Activated CD8-positive, alpha-beta memory T cell treated with anti-CD3 and anti-CD28 coated beads for 1 hour (primary cell): ENCODE measurements at places on chromosomes 2 and 18.

GRCh38 chr2:218367415-218368149 lies 10.9 kb downstream of the CATIP start:
- DNase-seq = peak; percentile 57

DNA sequence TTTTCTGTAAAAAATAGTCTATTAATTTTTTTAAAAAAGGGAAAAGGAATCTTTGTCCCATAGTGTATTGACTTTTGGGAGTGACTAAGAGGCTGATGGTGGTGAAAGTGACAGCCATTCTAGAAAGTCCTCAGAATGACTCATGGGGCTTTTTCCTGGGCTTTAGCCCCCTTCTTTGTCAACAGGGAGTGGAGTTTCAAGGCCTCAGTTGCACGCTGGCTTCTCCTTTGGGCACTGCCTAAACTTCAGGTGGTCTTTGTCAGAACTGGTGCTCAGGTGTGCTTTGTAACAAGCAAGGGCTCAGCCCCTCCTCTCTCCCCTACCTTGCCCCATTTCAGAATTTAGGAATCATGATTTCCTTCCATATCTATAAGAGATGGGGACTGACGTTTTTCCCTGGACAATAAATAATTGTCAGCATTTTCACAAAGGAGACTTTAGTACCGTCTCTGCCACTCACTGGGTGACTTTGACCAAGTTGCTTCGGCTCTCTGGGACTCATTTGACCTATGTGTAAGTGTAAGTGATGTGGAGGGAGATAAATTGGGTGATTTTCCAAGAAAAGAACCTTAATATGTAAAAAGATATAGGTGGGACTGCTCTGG lies 61.2 kb upstream of the IGFBP2 start:
- no peak for DNase-seq

DNA sequence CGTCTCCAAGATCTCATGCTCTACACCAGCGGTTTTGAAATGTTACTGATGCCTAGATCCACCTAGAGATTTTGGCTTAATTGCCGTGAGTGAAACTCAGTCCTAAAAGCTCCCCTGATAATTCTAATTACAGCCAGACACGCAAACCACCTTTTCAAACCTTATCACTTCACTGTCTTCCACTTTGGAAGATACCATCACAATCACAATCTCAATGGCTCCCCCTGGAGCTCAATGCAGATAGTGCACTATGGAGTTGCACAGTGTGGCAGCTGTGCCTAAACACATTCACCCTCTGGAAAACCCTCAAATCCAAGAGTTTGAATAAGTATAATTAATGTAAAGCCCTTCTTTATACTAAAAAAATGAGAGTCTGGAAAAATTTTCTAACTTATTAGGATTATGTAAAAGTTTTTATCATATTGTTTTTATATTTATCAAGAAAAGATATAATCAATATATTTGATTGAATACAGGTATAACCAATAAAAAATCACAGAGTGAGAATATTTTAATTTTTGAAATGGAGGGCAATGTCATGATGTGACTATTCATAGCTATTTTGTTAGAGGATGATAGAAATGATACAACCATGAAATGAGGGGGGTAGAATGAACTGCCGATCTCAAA lies 102.9 kb upstream of the SLC8A1 start:
- no peak for DNase-seq

- no peak for DNase-seq
Measured at GRCh38 chr2:151882786-151883445, 54.7 kb upstream of the ARL5A start.

DNA sequence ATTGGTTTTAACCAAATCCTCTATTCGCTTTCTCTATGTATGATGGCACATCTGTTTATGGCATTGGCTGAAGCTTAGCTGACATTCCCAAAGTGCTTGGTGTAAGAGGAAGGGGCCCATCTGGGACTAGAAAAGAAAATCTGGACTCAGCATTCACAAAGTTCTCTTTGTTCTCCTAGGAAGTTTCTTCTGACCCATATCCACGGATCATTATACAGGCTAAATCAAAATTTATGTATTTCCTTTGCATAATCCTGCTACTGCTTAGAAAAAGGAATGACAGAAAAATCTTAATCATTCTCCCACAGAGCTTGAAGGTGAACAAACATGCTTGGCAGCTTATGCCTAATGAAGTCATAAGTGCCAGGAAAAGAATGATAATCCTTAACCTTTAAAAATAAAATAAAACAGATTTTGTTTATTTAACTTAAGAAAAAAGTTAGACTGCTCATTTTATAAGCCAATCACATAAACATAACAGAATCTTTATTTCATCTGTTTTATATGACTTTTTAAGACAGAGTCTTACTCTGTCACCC lies 88.4 kb downstream of the NYAP2 start:
- DNase-seq = no peak

GRCh38 chr18:78601349-78601748 lies 378.3 kb upstream of the SALL3 start:
- DNase-seq = no peak

DNA sequence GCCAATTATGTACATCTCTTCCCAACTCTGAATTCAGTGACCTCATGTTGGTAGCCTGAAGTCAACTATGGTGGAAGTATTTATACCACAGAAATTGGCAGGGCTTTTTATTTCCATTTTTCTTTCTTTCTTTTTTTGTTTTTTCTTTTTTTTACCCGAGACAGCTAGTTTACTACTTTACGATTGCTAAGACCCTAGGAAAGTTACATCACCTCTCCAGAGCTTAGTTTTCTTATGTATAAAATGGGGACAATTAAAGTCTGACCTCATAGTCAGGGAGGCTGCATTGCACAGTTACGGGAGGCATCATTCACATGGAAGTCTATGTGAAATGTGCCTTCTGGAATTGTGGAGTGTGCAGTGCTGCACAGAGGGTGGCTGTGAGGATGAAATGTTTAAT lies 194.3 kb downstream of the MTX2 start:
- DNase-seq = no peak

GRCh38 chr18:9215221-9215933 lies 78.8 kb downstream of the ANKRD12 start:
- DNase-seq = no peak

DNA sequence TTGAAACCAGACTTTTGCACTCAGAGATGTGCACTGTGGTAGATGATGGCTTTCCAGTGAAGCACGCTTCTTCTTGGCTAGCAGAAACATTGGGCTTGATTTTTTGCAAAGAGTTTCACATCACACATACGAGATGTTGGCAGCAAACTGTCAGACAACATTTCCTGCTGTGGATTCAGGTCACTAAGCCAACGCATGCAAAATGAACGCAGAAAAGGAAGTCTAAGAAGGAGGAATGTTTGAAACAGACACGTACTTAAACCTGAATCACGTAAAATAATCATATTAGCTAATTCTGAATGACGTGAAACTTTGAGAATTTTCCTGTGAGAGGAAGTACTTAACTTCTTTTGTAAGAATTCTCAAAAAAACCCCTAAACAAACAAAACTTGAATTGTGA lies 88.1 kb downstream of the EPB41L3 start:
- no peak for DNase-seq

GRCh38 chr2:205682239-205682970 lies at the start of gene NRP2:
Gene NRP2, plus strand, starts transcription at chr2:205682501. Its CDS starts 790 bp downstream, at chr2:205683291.
- no peak for DNase-seq

- no peak for DNase-seq
Measured at GRCh38 chr2:160351956-160352355, 141.7 kb downstream of the RBMS1 start.

- DNase-seq = no peak
Measured at GRCh38 chr2:43178602-43179542, 47.5 kb downstream of the ZFP36L2 start.

DNA sequence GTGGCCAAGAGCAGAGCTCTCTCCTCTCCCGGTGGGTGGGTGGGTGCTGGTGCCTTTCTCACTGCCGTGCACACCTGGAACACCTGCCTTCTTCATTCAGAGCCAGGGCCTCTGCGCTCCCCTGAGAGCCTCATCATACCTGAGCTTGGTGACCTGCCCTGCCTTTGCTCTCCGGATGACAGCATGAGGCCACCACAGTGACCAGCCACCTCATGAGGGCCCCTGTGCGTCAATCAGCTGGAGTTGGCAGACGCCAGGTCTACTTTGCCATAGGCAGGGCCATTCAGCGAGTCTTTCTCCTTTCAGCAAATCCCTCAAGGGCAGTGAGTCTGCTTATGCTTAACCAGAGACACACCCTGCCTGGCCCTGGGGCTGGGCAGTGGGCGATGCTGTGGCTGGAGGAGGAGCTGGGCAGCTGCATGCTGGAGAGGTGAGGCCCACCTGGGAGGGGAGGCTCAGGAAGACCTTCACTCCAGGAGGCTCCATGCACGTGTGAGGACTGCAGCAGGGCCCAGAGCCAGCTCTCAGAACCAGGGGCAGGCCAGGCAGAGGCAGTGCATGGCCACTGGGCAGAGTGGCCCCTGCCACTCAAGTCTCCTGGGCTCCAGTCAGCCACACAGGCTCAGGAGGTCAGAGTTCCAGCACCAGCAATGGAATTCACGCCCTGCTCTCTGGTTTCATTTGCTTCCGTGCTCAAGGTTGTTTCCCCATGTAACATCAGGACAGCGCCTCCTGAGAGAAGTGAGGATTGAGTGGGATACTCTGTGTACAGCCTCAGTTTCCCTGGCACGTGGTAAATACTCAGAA lies 417.5 kb upstream of the MYT1L start:
- DNase-seq = no peak

- DNase-seq = no peak
Measured at GRCh38 chr2:149931486-149931885, 343.9 kb upstream of the MMADHC start.

GRCh38 chr2:88554189-88554588 lies 73.1 kb downstream of the EIF2AK3 start:
- no peak for DNase-seq

DNA sequence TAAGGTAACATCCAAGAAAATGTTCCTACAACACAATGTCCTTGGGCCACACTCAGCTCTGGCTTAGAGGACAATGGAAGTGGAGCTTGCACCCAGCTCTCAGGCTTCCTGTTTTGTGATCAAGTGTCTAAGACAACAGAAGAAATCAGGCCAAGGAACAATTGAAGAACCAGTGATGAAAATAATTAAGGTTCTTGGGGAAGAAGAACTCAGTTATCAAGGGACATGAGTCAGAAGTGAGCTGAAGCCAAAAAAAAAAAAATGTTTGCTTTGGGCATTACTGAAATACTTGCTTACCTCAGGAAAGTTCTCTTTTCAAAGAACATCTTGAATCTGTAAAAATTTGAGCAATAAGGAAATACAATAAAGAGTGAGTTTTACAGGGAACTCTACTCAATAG lies 299.0 kb downstream of the FBXO15 start:
- DNase-seq = no peak

- no peak for DNase-seq
Measured at GRCh38 chr2:182103526-182103925, 117.9 kb downstream of the PPP1R1C start.

- no peak for DNase-seq
Measured at GRCh38 chr2:227455200-227455599, 16.8 kb upstream of the AGFG1 start.

GRCh38 chr2:227527351-227527750 lies 55.4 kb downstream of the AGFG1 start:
- no peak for DNase-seq

GRCh38 chr2:209113026-209113425 lies 310.8 kb upstream of the MAP2 start:
- no peak for DNase-seq

GRCh38 chr2:201228912-201229290 lies 31.4 kb upstream of the CASP8 start:
- no peak for DNase-seq

- DNase-seq = no peak
Measured at GRCh38 chr2:133945089-133945488, 308.8 kb upstream of the MGAT5 start.

- no peak for DNase-seq
Measured at GRCh38 chr2:77522888-77523287, 712 bp upstream of the LRRTM4 start.

DNA sequence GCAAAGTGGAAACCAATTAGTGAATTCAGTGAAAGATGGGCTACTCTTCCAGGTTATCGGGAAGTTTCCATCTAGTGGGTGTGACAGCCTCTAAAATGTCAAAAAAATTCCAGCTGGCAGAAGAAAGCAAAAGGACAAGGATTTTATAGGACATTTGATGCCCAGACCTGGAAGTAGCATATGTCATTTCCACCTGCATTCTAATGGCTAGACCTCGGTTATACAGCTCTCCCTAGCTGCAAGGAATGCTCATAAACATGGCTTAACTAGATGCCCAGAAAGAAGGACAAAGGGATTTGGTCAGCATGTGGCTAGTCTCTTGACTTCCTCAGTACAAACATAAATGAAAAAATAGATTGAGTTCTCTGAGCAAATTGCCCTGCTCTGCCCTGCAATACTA lies 215.4 kb downstream of the NYAP2 start:
- DNase-seq = no peak

DNA sequence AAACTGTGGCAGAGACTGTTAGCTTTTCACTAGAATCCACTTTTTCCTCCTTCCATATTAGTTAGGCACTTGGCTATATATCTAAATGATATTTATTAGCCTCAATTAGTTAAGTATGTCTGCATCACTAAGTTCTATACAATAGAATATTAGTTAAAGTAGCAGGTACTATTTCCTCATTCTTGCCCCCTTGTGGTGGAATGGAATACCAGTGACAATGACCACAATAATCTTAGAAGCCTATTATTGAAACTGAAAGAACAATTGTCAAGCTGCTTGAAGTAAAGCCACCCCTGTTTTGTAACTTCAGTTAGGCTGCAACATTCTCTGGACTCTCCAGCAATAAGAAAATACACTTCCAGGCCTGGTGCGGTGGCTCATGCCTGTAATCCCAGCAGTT lies 476.3 kb upstream of the VWC2L start:
- no peak for DNase-seq

DNA sequence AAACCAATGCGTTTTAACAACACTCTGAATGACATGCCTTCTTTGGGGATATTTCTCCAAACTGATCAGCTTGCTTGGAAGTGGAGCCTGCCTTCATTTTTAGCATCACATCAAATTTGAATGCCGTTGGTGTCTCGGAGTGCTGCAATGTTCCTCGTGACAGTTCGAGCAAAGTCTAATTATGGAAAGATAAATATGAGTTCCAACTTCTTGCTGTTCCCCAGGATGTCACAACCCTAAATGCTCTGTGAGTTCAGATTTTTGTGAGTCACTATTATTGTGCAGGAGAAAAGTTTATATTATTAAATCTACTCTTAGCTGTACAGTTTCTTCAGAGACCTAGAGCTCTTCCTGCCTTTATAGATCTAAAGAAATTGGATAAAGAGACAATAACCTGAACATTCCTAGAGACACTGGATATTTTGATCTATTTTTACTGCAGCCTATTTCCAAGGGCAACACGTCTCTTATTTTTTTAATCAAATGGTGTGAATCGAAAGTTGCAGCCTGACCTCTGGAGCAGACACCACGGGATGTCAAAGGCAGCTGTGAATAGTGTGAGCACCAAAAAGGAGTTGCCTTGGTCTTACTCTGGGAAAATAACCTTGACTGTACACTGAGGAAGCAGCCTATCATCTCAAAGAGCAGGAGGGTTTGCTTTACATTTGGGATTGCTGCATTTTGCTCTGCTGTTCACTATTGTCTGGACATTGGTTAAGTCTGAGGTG lies 330.1 kb downstream of the TDRD15 start:
- DNase-seq = no peak
